Stimulated activated CD8-positive, alpha-beta memory T cell treated with anti-CD3 and anti-CD28 coated beads, Interleukin-4, amount 100 ng/mL, for 1 hour (primary cell): ENCODE measurements at places on chromosomes 1 and 21.

- DNase-seq = no peak
Measured at GRCh38 chr1:207821464-207822045, 69.7 kb downstream of the CD46 start.

DNA sequence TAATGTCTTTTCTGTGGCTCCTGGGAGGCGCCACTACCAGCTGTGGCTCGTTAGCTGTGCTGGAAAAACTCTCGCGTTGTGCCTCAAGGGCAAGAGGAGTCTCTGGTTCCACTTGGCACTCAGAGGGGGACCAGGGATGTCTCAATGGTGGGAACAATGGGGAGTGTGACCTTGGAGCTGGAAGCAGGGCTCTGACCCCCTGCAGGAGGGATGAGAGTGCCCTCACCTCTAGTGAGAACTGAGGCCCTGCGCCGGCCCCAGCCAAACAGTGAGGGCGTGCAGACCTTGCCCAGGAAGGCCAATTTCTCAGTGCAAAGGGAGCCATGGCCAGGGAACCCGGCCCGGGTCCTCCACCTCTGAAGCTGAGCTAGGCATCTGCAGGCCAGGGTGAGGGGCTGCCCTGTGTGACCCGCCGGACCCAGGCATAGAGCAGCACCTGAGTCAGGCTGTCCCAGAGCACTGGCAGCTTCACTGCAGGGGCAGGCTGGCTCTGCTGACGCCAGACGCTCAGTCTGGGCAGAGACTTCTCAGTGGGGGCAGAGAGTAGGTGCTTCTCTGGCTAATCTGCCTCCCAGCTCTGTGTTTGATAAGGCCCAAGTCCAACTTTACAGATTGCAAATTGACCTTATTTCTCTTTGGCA is 1.8 kb downstream of the RD3 start:
- DNase-seq = no peak

DNA sequence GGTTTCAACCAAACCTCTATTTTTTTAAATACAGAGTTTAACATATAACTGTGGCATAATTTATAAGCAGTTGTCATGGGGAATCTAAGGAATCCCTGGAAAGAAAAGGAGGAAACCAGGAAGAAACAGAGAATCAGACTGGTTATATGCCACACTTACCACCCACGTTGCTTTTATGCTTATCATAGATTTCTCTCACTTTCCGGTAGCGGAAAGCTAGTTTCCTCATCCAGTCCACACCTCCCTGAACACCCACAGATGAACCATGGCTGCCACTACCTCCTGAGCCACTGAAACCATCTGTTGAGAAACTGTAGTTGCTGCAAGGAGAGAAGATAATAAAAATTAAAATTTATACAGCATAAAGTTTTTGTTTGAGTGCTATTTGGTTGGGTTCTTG is 33.5 kb downstream of the XKR8 start:
- DNase-seq = no peak

- no peak for DNase-seq
Measured at GRCh38 chr1:4700801-4701200, 46.4 kb downstream of the AJAP1 start.

DNA sequence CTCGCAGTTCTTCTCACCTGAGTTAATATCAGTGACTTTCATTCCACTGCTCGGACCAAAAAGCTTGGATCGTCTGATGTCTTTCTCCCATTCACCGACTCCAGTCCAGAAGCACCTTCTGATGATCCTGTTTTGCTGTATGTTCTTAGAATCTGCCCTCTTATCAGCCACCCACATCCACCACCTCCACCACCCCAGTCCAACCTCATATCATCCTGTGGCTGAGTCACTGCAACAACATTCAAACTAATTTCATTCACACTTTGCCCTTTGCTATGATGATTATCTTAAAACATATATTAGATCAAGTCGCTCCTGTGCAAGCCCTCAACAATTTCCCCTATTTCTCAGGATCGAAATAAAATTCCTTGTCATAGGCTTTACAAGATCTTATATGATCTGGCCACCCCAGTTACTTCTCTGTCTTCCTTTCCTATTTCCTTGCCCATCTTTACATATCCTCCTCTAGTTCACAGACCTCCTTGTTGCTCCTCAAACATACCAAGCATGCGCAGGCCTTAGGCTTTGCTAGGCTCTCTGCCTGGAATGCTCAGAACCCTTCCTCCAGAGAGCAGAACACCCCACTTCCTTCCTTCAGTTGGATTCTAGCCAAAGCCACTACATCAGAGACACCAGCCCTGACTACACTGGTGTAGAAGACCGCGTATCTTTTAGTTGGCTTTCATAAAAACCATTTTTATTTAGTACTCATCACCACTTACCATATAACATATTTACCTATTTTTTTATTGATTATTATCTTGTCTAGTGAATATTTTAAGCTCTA is 335.7 kb upstream of the GREM2 start:
- DNase-seq = no peak

- no peak for DNase-seq
Measured at GRCh38 chr1:221366495-221367110, 375.3 kb downstream of the DUSP10 start.

- no peak for DNase-seq
Measured at GRCh38 chr1:56578963-56579875, at the start of gene PLPP3. Gene PLPP3 (minus strand): TSS chr1:56579563. CDS start chr1:56579016, 547 bp downstream.

- DNase-seq = no peak
Measured at GRCh38 chr1:67110352-67110751, 24.4 kb downstream of the C1orf141 start.

- no peak for DNase-seq
Measured at GRCh38 chr1:101914473-101915242, 82.1 kb downstream of the OLFM3 start.

DNA sequence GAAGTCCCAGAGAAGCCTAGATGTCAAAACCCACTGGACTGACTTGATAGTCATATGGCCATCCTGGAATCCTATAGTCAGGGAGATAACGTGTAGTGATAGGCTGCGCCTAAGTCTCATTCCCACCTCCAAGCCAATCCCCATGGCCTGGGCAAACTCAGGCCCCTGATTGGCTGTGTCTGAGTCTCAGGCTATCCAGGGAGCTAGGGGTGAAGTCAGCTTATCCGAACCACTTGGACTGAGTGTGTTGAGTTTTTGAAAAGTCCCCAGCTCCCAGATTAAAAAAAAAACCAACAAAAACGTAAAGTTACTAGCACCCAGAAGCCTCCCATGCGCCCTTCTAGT is 51.6 kb downstream of the PIK3CD start:
- no peak for DNase-seq

GRCh38 chr1:97634758-97635157 is 286.1 kb downstream of the DPYD start:
- DNase-seq = no peak

- no peak for DNase-seq
Measured at GRCh38 chr21:41458121-41458520, 32.1 kb downstream of the MX1 start.

DNA sequence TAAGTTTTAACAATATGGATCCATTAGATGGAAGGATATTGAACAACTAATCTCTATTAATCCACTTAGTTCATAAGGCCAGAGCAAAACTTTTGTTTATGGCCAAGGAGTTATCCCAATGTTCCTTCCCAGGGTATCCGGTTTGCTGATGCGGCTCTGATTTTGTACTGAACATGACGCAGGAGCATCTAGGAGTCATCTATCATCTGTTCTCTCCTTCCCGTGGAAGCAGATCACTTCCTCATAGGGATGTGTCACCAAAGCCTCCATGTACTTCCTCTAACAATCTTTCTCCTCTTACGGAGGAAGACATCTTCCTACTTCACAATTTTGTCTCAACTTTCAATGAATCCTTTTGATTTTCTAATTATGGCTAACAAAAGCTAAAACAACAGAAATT is 206.6 kb downstream of the APP start:
- no peak for DNase-seq

DNA sequence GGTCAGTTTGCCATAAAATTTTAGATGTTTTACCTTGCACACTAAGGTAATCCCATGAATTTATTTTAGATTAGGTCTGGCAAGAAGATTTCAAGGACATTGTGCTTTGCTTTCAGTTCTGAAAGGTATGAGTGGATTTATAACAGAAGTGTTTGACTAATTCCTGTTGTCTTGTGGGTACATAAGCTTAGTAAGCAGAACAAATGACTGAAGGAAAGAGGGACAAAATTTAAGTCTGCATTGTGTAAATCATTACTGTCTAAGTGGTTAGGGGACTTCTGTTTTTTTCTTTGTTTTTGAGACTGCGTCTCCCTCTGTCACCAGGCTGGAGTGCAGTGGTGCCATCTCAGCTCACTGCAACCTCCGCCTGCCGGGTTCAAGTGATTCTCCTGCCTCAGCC is 60.1 kb downstream of the PKN2 start:
- no peak for DNase-seq

- DNase-seq = no peak
Measured at GRCh38 chr1:154886281-154887015, 16.4 kb upstream of the KCNN3 start.

GRCh38 chr1:247409869-247410544 is 6.0 kb upstream of the NLRP3 start:
- no peak for DNase-seq

GRCh38 chr1:97907886-97908285 is 12.9 kb downstream of the DPYD start:
- no peak for DNase-seq

- no peak for DNase-seq
Measured at GRCh38 chr1:28306301-28306949, 22.4 kb upstream of the MED18 start.

GRCh38 chr1:154747380-154747739 is 122.7 kb downstream of the KCNN3 start:
- no peak for DNase-seq
